Coronary artery (tissue), 2 donors: ENCODE measurements at places on chromosomes 2 and 18.

DNA sequence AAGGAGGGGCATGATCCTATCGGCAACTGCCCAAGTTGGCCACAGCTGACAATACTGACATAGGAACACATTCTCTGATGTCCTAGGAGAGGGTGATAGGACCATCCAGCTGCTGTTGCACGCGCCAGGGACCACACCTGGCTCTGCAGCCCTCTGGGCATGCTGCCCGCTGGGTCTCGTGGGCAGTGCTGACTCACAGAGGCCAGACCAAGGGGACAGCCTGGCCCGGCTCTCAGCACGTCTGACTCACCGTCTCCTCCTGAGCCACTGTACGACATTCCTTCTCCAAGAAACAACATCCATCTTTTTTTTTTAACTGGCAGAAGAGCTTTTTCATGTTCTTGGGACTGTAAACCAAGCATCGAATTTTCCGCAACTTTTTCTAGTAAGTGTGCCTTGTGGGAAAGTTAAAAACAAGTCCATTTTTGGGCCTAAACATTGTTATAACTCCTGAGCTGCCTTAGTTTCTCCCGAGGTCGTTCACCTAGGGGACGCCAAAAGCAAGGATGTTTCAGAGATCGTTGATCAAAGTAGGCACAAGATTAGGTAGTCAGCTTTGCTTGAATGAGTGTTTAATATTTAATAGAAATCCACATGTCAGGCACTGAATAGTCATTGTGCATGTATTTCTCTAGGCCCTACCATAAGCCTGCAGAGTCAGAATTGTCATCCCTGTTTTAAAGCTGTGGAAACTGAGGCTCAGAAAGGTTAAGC lies 100.3 kb downstream of the TTC32 start:
- peak; percentile 96 for DNase-seq

GRCh38 chr2:24993406-24994145 lies 21.8 kb upstream of the DNAJC27 start:
- no peak for DNase-seq

DNA sequence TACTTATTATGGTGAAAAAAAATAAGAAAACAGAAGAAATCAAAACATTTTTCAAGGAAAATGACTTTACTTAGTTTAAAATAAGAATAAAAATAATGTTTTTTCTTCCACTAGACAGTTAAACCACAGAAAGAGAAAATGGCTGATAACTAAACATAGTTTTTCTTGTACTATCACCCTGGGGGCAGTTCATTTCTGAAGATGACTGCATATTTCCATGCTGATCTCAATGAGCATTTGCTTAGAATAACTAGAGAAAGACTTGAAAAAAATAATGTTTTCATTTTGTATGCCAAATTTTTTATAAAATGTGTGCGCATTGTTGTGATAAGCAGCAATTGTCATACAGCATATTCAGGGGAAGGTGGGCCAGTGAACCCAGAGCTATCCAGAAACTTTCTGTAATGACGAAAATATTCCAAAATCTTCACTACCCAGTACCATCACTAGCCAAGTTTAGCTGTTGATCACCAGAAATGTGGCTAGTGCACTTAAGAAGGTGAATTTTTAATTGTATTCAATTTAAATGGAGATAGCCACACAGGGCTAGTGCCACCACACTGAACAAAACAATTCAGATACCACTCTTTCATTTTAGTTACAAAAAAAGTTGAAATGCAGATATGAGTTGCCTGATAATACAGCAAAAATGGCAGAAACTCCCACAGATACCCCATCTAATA lies 513.4 kb upstream of the NETO1 start:
- no peak for DNase-seq

- no peak for DNase-seq
Observed at GRCh38 chr2:156512451-156512850, 76.3 kb downstream of the GPD2 start.

- DNase-seq = no peak
Observed at GRCh38 chr2:170665743-170666142, 49.4 kb upstream of the SP5 start.

DNA sequence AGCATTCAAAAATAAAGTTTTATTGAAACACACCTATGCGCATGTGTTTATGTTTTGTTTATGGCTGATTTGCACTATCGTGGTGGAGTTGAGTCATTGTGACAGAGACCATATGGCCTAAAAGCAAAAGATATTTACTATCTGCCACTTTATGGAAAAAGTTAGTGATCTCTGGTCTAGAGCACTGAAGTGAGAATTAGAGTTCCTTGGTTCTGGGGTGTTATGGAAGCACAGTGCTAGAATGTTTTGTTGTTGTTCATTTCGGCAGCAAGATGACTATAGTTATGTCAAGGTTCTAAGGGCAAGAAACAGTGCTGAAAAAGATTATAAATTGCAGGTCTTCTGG lies 416.5 kb downstream of the SLC4A3 start:
- no peak for DNase-seq

DNA sequence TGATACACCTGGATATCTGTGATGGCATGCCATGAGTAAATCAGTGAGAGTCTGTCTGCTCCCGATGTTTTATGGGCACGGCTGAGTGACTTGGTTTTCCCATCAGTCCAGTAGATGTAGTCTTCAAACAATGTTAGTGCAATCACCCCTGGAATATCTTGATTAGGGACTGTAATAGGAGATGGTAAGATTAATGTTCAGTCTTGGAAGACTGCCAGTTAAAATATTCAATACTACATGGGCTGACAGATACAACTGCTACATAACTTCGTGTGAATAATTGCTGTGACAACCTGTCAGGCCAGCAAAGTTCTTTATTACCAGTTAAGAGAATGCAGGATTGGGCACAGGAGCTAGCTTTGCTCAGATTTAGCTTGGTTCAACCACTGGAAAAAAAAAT lies 1673.3 kb downstream of the LRP1B start:
- DNase-seq = no peak
